ENCODE measurements at places on chromosomes 6 and 20.

- DNase-seq, result no peak
Observed at GRCh38 chr6:130811932-130812331, 15.3 kb upstream of the SMLR1 start.

DNA sequence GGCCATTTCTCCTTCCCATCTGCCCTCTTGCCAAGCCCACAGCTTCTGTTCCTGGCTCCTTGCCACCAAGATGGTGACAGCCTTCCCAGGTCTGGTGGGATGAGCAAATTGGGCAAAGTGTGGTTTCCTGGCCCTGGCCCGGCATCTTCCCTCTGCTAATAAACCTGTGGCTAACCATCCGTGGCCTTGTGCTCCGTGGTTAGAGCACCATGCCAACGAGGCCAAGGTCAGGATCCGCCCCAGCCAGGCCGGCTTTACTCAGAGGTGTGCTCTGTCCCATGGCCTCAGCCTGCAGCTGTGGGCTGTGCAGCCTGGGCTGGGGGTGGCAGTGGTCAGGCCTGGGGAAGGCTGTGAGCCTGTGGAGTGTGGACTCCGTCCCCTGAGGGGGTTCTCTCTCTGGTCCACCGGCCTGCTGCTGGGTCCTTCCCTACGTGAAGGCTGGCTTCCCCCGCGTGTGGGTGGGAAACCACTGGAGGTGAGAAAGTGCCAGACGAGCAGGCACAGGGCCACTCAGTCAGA, 117.4 kb downstream of the VEGFA start:
- DNase-seq, result no peak

GRCh38 chr6:29183594-29183993, 12.9 kb downstream of the OR2J2 start:
- DNase-seq, result no peak

DNA sequence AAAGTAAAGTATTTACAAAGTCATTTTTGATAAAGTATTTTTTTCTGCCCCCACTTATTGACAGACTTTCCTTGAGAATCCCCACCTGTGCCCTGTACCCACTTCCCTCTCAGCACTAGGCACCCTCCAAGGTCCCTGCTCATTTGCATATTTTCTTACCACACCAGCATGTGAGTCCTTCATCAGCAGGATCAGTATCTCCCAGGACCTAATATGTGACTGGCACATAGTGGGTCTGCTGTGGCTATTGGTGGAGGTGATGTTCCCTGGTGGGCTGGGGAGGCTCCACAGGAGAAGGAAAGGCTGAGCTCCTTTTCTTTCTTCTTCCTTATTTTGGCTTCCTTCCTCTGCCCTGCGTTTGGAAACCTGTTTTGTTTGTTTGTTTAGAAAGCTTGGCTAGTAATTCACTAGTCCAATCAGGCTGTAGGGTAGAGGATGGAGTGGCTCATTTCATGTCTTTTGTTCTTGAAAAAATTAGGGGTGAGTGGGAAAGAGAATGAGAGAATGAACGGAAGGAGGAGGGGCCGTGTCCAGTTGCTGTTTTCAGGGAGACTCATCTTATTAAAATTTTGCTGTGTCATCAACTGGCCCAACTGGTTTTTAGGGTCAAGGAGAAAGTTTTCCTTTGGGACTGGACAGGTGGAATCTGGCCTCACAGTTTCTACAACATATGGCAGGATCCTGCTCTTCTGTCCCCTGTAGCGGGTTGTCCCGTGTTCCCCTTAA, 2.8 kb upstream of the RNF24 start:
- no peak for DNase-seq

- DNase-seq, result no peak
Observed at GRCh38 chr6:158175111-158175510, 7.0 kb downstream of the GTF2H5 start.

DNA sequence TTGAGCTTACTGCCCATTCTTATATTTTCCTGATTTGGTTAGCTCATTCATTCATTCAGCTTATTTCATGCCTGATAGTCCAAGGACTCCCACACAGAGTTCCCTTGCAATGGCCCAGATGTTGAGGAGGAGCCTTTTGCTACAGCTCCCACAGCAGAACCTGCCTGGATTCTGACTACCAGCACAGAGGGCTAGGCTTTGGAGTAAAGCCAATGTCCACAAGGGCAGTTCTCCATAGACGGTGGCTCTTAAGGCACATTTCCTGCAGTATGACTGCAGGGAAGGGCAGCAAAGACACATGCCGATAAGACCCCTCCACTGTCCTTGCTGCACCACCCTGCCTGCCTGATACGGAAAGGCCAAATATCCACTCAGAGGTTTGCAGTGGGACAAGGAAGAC, 112.3 kb upstream of the SYNDIG1 start:
- DNase-seq, result no peak

GRCh38 chr20:39021748-39022147, 59.6 kb downstream of the DHX35 start:
- no peak for DNase-seq

DNA sequence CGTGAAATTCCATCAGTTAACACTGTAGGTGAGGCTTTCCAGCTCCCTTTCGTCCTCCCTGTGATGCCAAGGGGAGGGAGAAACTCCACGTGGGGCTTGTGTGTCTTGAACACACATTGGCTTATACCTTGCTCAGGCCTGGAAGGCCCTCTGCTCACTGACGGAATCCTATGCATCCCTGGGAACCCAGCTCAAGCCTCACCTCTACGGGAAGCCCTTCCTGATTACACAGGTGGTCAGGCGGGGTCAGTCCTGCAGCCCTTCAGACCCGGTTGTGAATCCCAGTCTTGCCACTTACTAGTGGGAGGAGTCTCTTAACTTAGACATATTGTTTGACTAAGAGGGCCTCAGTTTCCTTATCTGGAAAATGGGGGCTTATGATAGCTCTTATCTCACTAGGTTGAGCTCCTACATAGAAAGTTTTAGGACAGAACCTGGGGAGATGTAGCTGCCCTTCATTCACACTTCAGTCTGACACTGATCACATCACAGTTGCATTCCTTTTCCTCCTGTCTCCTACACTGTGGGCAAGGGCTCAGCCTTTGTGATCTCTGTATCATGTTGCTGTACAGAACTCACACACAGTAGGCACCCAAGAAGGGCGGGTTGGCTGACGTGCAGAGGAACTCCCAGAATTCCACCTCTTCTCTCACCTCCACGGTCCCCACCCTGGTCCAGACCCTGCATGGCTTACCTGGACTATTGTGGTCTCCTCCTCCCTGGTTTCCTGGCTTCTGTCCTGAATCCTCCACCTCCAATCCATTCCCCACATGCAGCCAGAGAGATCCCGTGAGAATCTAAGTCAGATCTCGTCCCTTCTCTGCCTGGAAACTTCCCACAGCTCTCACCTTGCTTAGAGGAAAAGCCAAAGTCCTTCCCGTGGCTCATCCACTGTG, 129.6 kb downstream of the CEBPB start:
- no peak for DNase-seq

GRCh38 chr6:137676888-137677287, 182.7 kb upstream of the OLIG3 start:
- no peak for DNase-seq

GRCh38 chr6:148758492-148758891, 11.7 kb downstream of the UST start:
- no peak for DNase-seq

DNA sequence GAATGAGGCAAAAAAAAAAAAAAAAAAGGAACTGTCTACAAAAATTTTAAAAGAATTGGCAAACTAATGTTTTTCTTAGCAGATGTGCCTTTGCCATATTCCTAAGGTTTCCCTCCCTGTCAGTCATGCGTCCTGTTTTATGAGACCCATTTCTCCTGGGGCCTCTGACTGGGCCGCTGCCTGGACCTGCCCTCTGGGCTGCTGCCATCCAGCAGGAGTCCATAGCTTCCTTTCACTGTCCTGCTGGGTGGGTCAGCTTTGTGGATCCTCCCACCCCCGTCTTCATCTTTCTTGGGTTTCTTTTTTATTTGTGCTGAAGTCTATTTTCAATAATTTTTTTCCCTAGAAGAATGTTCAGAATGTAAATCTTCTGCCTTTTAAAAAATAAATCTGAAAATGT, 110.8 kb upstream of the SCP2D1 start:
- DNase-seq, result no peak

DNA sequence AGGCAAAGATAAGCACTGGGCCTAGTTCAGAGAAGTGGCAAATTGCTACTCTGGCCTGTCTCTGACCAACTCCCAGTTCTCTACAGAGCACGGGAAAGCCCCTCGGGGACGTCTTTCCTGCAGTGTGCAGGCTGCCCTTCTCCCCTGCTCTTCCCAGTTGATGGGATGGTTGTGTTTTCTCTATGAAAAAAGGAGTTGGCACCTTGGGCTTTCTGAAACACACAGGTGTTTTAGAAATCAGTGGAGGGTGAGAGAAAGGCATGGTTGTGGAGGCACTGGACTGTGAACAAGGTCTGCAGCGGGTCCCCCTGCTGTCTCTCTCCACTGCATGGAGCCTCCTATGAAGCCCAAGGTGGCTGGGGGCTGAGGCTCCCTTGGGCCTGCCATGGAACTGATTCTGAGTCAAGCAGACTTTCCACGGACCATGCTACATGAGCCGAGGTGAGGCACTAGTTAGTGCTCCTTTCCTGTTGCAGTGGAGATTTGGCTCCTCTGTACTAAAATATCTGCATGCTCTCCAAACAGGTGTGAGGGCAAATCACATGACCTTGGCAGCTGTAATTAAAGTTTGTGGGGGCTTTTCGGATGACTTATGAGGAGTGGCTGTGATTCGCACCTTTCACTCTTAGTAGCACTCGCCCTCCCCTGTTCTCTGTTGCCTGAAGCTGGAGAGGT, 16.3 kb downstream of the GTSF1L start:
- DNase-seq, result no peak

- no peak for DNase-seq
Observed at GRCh38 chr20:44187054-44187771, at the start of gene JPH2. Gene JPH2, minus strand, starts transcription at chr20:44187188. Its CDS starts 483 bp downstream, at chr20:44186705.

DNA sequence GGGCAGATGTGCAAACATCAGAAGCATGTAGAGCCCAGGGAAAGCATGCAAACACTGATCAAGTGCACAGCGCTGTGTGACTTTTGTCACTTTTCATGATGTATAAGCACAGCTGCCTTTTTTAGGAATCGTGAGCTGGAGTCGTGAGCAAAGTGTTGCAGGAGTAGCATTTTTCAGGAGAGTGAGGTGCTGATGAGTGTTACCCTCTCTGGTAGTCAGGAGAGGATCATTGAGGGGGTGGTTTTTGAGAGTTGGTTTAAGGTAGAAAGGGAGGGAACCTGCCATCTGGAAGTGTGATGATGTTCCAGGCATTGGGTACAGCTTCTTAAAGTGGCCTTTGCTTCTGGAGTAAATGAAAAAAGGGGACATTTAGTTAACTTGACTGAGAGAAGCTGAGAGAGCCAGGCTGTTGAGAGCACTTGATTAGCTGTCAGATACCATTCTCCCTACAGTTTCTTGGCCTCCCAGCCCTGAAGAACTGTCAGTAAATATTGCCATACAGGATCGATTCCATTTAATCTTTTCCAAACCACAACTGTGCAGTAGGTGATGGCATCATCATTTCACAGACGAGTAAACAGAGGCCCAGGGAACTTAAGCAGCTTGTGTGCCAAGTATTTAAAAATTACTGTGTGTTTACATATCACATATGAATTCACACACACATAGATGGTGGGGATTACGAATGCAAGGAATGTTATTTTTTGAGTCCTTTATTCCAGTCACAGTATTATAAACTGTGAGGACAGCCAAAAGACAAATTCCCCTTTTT, 28.9 kb downstream of the TPD52L1 start:
- DNase-seq, result no peak

- no peak for DNase-seq
Observed at GRCh38 chr6:92159046-92159445, 1260.3 kb downstream of the EPHA7 start.

DNA sequence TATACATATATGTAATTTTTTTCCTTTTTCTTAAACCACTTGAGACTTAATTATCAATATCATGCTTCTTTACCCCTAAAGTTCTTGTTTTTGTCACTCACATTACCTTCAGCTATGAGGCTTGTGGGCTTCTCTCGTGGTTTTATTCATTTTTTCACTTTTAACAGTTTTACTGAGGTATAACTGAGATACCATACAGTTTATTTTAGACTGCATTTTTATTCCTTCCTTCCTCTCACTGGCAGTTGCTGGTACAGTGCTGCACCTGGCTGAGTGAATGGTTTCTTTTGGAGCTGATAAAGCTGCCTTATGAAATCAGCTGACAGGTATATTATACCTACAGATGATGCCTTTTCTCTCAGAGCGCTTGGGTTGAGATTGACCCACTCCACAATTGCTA, 54.4 kb downstream of the LRP11 start:
- no peak for DNase-seq

DNA sequence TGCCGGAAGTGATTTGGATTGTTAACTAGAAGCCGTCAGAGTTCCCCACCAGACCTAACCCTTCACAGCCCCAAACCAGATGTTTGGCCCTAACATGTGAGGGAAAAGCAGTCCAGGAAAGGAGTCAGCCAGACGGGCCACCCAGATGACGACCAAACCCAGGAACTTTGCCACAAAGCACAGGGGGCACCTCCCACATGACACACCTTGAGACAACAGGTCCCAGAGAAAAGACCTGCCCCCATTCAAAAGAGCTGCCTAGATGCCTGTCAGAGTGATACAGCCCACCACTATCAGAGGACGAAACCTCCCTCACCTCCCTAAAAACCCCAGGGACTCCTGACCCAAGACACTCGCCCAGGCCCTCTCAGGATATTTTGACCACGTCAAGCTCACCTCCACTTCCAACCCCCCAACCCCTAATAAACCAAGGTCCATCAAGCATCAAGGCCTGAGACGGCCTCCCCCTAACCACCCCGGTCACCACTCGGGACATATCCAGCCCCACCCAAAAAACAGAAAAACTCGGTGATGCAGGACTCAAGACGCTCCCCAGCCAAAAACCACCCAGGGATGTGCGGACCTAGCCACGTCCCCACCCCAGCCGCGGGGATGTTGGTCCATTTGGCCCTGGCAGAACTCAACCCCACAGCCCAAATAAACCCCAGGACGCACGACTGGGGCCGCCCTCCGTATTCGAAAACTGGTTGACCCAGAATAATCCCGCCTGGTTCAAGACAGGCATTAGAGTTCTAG, 662 bp downstream of the ZNF343 start:
- no peak for DNase-seq

GRCh38 chr6:115753446-115753845, 307.2 kb downstream of the FRK start:
- DNase-seq, result no peak

- no peak for DNase-seq
Observed at GRCh38 chr20:22620342-22620741, 36.0 kb upstream of the FOXA2 start.

- no peak for DNase-seq
Observed at GRCh38 chr6:26272171-26272637, 92.8 kb upstream of the BTN3A2 start.

- no peak for DNase-seq
Observed at GRCh38 chr6:109188115-109188411, 92.8 kb downstream of the CEP57L1 start.

Measured in epithelial cell of prostate (primary cell).